NCI-H1105 (cell line): ENCODE measurements at places on chromosomes 4 and X.

GRCh38 chr4:169272265-169272886 lies 1.6 kb upstream of the SH3RF1 start:
- DNase-seq = no peak

GRCh38 chr4:74283614-74284013 lies 24.7 kb upstream of the EPGN start:
- DNase-seq = no peak

GRCh38 chr4:81638698-81639097 lies 167.0 kb upstream of the RASGEF1B start:
- no peak for DNase-seq

DNA sequence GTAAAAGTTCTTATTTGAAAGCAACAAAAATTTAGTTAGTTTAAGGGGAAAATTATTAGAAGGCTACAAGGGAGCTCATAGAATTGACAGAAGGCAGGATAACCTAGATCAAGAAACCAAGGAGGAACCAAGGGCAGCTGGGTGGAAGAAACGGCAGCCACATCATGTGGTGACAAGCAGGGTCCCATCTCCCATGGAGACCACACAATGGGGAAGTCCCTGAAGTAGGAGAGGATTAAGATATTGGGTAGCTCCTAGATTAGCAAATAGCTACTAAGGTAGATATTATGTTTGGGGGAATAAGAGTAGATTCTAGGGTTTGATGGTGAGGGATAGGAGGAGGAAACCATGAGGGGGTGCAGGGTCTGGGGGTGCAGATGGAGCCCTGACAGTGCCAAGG lies 48.0 kb upstream of the TMEM154 start:
- DNase-seq = no peak

DNA sequence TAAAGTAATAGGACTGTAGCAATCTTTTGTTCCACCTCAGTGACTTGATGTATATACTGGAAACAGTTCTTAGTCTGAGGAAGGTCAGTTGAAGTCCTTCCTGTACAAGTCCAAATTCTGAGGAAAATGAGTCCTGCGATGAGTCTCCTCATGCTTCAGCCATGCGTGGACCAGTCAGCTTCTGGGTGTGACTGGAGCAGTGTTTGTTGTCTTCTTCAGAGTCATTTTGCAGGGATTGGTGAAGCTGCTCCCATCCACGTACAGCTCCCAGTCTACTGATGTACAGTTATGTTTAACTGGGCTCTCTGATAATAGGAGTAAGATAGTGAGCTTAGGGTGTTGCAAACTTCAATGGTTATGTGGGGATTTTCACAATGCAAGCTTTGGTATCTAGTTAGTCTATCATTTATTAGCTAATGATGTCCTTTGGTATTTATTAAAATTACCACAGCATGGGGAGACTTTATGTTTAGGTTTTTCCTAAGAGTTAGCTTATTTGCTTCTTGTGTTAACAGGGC lies 3.4 kb downstream of the UGT2B17 start:
- DNase-seq = no peak

DNA sequence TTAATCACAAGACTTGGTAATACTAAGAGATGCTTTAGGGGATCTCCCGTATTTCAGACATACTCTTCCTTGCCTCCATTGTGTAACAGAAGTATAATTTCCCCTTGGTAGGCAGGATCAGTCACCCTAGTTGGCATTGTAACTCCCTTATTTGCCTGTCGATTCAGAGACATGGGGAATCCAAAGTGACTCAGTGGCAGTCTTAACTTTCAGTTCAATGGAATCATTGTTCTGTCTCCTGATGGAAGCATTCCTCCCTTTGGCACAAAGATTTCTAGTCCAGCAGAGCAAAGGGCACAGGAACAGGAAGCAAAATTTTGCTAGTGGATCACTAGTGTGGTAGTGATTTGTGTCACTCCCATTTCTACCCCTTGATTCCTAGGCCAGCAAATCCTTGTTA lies 80.4 kb downstream of the DCUN1D4 start:
- no peak for DNase-seq

- no peak for DNase-seq
Observed at GRCh38 chr4:6235901-6236640, 33.6 kb upstream of the WFS1 start.

- DNase-seq = peak; percentile 20
Observed at GRCh38 chrX:24619647-24620046, 27.5 kb downstream of the PCYT1B start.
